ENCODE measurements at places on chromosomes 2 and 18.
A peak's percentile ranks its signal among the peaks of the same experiment; 100 is the strongest.

DNA sequence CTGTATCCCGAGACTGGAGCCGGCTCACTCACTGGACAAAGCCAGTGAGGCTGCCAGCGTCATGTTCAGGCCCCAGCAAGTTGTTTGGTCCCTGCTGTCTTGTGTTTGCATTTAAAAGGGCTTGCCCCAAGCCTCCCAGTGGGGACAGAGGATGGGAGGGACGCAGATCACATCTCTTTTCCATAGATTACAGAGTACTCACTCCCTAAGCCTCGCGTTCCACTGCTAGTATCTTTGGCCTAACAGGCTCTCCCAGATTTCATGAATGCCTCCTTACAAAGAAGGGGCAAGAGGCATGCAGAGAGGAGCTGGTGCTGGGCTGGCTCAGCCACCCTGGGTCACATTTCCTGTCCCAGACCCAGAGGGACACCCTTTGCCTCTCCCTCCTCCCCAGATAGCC, 59.1 kb downstream of the CMPK2 start:
- DNase-seq, result no peak

DNA sequence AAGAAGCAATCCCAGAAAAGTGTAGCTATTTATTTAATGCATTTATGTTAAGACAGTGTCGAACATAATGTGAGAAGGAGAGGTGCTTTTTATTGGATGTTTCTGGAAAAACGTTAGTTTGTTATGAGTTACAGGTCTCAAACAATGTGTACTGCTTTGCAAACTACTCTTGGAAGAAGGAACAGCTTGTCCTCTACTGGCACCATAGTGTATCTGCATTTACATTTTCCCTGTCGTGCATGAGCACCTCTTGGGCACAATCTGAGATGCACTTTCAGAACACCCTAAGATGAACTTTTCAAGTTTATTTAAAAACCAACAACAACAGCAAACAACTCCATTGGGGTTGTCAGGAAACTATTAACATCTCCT, 22.8 kb downstream of the CCNYL1 start:
- peak; percentile 46 for DNase-seq

DNA sequence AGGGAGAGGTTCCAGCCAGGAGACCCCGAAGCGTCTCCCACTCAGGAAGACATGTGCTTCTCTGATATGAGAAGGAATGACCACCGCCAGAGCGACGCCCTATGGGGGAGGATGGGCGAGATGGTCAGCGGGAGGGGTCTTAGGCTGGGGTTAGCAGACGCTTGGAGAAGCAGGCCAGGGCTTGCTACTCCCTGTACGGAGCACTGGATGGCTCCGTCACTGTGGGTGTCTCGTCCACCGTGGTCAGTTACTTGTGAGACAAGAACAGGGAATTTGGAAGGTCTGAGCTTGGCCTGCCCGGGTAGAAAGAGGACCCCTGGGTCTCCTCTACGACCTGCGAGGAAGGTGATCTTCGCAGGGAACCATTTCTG, 39.8 kb downstream of the TMEM18 start:
- no peak for DNase-seq

DNA sequence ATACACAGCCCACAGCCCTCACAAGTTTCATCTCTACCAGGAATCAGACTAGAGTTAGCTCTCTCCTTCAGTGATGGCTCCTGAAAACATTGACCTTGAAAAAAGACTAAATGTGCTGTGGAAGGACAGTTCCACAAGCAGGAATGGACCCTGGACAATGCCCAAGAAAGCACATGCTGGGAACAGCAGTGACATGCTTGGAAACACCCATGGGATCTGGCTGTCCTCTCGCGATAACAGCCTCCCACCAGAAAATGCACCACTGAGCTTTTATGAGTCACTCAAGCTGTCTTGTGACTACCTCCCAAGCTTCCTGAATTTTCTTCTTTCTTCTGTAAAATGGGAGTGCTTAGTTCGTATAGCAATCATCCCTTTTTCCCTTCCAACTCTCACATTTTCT, 269.2 kb downstream of the LRATD1 start:
- no peak for DNase-seq

- peak; percentile 23 for DNase-seq
Measured at GRCh38 chr2:207767461-207768167, 2.1 kb downstream of the FZD5 start.

- DNase-seq, result no peak
Measured at GRCh38 chr2:48444404-48444803, 85.5 kb upstream of the STON1 start.

DNA sequence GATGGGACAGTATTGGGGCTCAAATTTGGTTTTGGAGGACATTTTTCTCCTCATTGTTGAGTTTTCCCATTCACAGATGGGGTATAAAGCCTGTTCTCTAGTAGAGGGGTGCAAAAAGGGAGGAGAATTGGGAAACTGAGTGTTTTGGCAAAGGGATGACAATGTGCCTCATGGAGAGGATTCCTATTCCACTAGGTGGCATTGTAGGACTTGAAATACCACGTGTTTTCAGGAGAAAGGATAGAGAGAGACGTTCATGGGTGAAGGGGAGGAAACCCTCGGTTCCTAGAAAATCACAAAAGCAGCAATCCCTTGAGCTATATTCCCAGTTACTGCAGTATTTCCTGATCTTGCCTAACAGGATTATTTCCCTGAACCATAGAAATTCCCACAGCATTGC, 113.7 kb upstream of the SRD5A2 start:
- DNase-seq, result no peak

Data from umbilical cord (tissue), 2 donors.